Esophagus muscularis mucosa (tissue), 4 donors: ENCODE measurements at places on chromosomes 2 and 18. TPM values are rescaled to one million over a fixed set of nuclear protein-coding genes. Genes with fewer than 3 reads are reported as not detected.

Gene CRYGC
- total RNA-seq: not detected

Gene STEAP3
- 2.5 TPM for total RNA-seq

Gene REEP1
- 73.5 TPM for total RNA-seq

Gene C1GALT1C1L
- total RNA-seq: 0.80 TPM

Gene AQP4
- 0.42 TPM for total RNA-seq

Gene KCNS3
- 19.9 TPM for total RNA-seq

DNA sequence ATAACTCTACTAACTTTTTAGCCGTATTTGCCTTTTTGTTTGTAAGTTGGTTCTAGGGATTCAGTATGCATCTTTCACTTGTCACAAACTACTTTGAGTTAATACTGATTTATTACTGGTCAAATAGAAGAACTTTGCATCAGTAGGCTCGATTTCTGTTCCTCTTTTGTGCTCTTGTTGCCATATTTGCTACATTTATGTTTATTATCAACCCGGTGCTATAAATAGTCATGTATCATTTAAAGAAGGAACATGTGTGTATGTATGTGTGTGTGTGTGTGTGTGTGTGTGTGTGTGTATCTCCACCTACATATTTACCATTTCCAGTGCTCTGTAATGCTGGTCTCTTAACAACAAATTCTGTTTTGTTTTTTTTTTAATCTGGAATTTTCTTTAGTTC is 79.6 kb upstream of the B3GNT7 start:
- DNase-seq: no peak

- DNase-seq: no peak
Measured at GRCh38 chr18:74996055-74996454, 212.9 kb downstream of the PTGR3 start.

DNA sequence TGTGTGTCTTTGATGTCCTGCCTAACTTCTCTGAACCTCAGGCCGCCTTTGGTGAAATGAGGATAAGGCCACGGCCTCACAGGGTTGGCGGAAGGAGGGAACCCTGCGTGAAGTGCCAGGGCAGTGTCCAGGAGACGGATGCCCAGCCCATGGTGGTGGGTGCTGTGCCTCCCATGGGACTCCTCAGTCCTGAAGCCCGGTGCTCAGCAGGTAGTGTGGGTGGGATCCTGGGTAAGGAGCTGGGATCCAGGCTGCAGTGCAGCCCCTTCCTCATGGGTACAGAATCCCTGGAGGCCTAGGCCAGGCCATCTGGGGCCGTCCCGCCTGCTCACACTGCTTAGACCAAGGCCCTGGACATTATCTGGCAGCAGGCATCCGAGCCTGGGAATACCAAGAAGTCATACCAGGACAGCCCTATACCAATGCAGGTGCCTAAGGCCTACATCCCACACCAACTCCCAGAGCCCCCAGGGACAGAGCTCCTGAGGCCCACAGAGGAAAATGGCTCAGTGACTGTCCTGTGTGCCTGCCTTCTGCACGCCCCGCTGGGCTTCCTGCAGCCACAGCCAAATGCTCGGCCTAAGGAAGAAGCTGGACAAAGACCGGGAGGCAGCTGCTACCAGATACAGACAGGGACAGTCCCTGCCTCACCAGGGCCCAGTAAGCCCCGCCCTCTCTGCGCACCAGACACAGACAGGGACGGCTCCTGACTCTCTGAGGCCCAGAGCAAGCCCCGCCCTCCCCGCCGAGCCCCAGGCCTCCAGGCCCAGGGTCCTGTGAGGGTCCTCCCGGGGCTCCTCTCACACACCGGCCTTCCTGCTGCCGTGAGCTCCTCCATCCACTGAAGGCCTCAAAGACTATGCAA is 78.0 kb downstream of the NDUFA10 start:
- no peak for DNase-seq

DNA sequence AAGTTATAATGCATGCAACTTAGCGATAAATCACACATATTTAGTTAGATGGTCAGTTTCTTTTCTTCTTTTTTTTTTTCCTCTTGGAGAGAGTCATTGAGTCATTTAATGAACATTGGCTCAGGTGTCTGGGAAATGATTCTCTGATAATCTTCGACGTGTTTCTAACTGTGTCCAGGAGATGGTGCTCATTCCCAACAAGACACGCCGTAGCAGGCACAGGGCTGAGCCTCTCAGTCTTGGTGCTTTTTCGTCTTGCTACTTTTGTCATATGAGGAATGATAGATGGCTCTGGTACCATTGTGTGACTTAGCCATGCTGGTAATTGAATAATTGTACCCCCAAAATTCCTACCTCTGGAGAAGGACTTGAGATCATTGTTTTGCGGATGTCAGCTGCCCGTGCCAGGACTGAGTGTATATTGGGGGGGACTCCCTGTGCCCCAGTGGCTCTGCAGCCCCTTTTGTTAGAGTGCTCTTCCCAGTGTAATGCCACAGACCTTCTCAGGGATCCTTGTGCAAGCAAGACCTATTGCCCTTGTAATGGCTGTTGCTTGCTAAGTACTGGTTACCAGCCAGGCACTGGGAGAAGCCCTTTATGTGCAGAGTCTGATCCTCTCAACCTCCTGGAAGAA is 107.6 kb upstream of the CYRIA start:
- DNase-seq: no peak

DNA sequence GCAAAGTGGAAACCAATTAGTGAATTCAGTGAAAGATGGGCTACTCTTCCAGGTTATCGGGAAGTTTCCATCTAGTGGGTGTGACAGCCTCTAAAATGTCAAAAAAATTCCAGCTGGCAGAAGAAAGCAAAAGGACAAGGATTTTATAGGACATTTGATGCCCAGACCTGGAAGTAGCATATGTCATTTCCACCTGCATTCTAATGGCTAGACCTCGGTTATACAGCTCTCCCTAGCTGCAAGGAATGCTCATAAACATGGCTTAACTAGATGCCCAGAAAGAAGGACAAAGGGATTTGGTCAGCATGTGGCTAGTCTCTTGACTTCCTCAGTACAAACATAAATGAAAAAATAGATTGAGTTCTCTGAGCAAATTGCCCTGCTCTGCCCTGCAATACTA is 215.4 kb downstream of the NYAP2 start:
- no peak for DNase-seq

DNA sequence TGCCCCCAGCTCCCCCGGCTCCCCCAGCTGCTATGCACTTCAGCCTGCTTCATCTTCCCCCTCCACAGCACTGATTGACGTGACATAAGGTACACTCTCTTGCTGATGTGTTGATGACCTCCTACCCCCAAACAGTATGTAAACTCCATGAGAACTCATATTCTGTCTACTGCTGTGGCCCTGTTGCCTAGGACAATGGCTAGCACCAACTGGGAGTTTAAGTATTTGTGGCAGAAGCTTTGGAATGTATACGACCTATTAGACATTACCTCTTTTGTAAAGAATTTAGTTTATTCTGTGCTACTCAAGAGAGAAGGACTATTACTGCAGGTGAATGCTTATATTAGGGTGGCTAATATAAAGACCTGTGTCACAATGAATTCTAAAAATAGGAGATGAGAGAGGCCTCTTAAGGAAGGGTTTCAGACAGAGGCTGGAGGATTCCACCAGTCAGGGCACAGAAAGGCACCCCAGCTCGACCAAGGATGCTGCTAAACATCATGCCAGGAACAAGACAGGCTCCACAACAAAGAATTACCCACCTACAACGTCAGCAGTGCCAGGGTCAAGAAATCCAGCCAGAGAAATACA is 60.6 kb downstream of the CABYR start:
- DNase-seq: no peak

DNA sequence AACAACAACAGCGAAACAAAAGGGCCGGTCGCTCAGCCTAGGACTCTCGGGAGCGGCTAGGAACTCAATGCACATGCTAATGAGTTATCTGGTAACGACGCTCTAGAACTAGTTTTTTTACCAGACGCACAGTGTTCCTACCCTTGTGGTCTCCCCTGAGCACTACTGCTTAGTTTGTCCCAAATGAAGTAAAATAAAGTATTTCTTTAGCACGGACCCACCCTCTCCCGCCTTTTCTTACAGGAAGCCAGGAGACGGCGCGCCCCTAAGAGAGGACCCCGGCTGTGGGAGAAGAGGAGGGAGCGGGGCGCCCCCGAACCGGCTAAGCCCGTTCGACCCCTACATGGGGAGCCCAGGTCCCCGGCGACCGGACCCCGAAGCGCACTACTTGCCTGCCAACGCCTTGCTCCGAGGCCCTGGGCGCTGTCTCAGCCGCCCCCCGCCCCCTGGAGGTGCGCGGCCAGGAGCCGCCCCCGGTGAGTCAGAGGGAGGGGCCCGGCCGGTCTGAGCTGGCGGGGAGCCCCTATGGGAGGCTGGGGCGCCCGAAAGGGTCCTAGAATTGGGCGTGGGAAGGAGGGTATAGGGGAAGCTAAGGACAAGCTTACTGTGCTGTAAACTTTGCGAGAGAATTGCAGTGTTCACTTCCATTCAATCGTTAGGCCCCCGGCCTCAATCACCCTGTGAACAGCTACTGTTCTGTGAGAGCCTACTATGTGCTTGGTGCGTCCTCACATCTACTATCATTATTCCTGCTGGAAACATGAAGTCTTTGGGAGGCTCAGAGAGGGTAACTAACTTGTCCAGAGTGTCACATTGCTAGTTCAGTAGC is 3.6 kb upstream of the CAPG start:
- no peak for DNase-seq

DNA sequence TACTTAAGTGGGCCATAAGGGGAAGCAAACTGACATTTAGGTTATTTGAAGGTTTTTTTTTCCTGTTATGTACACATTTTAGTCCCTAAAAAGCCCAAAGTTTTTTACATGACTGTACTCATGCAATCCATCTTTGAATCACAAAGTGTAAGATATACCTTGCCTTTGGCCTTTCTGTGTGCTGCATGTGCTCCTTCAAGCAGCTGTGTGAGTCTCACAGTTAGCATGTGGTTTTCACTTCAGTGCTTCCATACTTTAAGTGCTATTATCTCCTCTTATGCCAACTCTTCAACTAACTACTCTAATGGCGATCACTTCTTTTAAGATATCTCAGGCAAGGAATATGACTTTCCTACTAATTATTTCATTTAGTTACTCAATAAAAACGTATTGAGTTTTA is 597.1 kb upstream of the ACVR2A start:
- no peak for DNase-seq

DNA sequence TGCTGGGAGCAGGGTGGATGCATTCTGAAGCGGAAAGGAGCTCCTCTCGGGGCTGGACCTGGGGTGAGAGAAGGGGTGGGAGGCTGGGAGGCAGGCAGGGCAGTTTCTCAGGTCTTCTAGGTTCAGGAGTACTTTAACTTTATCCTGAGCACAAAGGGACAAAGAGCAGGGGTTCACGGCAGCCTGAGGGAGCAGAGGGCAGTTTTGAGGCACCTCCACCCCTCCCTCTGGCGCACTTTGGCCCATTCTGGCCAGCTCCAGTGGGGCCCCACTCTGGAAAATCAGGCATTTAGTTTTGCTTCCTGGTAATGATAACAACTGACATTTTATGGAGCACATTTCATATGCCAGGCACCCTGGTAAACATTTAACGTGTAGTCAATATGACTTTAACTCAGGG is 14.3 kb downstream of the B3GNT7 start:
- DNase-seq: no peak

DNA sequence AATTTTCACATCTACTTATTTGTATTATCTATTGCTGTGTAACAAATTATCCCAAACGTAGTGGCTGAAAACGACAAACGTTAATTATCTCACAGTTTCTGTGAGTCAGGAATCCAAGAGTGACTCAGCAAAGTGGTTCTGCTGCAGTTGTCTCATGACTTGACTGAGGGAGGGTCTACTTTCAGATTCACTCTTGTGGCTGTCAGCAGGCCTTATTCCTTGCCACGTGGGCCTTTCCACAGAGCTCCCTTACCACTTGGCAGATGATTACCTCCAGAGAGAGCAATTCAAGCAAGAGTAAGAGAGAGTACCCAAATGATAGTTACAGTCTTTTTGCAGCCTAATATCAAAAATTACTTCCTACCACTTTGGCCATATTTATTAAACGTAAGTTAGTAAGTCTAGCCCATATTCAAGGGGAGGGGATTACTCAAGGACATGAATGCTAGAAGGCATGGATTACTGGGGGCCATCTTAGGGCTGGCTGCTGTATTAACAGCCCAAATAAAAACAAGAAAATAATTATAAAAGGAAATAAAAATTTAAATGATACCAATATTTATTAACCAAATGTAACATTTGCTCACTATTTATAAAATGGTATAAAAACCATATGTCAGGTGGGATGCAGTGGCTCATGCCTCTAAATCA is 48.7 kb upstream of the NBEAL1 start:
- no peak for DNase-seq

- no peak for DNase-seq
Measured at GRCh38 chr2:133726973-133727372, 158.7 kb upstream of the NCKAP5 start.

DNA sequence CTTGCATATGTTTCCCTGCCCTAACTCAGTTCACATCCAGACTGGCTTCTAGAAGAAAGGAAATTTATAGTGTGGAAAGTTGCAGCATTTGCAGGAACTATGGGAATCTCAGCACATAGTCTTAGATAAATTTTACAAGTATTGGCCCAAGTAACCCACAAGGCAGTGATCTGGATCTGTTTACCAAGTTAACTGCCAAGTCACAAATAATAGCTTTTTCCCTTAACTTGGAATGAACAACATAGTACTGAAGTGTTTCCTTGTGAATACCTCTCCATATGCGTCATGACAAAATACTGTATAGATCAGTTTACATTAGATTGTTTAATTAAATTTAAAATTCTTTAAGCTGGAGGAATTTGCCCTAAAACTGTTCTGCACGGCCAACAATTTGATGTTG is 255.8 kb upstream of the EPAS1 start:
- no peak for DNase-seq

GRCh38 chr2:191864628-191865374 is 17.9 kb upstream of the CAVIN2 start:
- DNase-seq: no peak

DNA sequence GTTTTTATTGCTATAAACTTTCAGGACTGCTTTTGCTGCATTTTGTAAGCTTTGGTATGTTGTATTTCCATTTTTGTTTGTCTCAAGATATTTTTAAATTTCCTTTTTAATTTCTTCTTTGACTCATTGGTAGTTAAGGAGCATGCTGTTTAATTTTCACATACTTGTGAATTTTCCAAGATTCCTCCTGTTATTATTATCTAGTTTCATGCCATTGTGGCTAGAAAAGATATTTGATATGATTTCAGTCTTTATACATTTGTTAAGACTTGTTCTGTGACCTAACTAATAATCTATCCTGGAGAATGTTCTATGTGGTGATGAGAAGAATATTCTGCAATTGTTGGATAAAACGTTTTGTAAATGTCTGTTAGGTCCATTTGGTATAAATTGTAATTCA is 62.1 kb downstream of the NUP35 start:
- no peak for DNase-seq

DNA sequence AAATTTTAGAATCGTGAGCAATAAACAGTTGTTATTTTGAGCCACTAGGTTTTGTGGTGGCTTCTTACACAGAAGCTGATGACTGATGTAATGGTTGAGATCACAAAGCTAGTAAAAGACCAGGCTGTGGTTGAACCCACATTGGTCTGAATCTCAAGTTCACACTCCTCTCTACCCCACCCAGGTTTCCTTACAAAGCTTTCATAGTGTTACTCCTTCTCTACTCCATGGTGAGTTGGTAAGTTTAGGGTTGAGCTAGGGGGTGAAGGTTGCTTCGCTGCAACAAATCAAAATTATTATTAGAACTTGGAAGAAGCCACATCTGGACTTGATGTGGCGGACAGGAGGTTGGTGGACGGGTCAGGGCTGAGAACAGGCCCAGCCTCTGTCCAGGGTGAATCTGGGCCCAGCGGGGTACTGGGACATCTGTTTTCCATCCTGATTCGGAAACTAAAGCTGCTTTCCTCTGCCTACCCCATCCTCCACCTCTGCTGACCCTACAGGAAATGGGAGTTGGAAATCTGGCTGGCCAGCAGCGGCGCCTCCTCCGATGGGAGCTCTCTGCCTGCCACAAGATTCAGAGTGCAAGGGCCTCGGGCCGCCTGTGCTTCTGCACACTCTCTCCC is 86.3 kb downstream of the ZFP36L2 start:
- no peak for DNase-seq
